ENCODE measurements at places on chromosomes 6 and 20.

DNA sequence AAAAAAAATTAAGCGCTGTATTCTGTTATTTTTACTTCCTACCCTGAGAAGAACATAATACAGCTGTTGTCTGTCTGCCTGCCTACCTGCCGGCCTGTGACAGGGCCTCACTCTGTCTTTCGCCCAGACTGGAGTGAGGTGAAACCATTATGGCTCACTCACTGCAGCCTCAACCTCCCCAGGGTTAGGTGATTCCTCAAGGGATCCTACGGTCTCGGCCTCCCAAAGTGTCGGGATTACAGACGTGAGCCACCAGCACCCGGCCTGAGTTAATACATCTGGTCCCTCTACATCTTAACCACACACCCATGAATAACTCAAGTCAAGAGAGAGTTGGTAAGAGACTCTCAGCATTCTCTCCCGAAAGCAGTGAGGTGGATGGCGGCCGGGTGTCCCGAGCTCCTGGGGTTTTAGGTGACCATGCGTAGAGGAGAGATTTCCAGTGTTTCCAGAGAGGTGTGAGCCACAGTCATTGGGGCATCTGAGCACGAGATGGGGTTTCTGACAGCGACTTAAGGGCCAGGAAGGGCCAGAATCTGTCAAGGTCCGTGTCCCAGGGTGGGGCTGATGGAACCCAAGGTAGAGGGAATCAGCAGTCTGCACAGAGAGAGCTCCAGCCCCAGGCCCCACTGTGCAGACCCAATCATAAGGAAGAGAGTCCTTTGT, 1954.4 kb upstream of the DEFB115 start:
- no peak for DNase-seq

DNA sequence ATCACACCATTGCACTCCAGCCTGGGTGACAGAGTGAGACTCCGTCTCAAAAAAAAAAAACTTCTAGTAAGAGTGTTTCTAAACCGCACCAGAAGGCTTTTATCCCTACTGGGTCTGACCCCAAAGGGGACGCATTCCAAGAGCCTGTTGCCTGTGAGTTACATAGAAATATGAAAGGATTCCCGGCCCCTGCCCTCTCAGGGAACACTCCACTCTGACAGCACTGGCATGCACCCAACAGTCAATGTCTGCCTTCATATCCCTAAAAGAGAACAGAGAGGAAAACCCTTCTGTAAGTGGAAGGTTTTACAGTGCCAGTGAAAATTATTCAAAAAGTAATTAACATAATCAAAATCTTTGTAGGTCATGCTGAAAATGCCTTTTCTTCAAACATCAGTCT, 117.1 kb upstream of the PTPRT start:
- no peak for DNase-seq

DNA sequence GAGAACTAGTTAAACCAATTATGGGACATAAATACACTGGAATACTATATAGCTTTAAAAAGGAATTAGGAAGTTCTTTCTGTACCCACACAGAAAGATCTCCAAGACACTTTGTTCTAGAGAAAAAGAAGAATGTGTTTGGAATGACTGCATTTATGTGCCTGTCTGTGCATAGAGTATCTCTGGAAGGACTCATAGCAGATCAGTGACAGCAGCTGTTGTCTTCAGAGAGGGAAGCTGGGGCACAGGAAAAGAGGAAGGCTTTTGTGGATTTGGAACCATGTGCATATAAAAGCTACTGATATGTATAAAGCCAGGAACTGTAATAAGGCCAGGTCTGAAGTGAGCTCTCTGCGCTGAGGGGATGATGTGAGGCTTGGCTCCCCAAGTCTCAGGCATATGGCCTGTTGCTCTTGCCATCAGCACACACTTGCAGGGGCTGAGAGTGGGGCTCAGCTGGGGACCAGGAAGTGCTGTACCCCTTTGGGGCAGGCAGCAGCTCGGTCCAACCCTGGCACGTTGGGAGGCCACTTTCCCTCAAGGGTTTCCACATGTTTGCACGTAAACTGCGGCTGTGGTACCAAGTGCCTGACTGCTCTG, 31.8 kb upstream of the CCDC167 start:
- no peak for DNase-seq

- DNase-seq = no peak
Observed at GRCh38 chr20:22921595-22922421, 113.3 kb upstream of the SSTR4 start.

DNA sequence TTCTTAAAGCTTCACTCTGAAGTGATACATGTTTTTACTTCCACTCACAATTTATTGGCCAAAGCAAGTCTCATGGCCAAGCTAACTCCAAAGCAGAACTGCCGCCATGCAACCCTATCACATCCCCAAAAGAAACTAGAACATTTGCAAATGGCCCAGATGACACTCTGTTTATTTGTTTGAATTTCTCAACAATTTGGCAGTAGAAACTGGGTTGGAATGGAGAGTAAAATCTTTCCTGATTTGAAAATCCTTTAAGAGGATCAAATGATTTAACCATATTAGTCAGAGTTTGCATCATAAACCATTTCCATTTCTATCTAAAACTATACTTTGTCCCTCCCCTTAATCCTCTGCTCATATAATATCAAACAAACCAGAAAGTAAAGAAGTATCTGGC, 39.1 kb upstream of the E2F3 start:
- DNase-seq = no peak

- no peak for DNase-seq
Observed at GRCh38 chr6:91465393-91465792, 878.5 kb upstream of the MAP3K7 start.
